Endothelial cell of umbilical vein (primary cell): ENCODE measurements at places on chromosomes 13 and 19. TPM values are rescaled to one million over a fixed set of nuclear protein-coding genes. Genes with fewer than 3 reads are reported as not detected.

DNA sequence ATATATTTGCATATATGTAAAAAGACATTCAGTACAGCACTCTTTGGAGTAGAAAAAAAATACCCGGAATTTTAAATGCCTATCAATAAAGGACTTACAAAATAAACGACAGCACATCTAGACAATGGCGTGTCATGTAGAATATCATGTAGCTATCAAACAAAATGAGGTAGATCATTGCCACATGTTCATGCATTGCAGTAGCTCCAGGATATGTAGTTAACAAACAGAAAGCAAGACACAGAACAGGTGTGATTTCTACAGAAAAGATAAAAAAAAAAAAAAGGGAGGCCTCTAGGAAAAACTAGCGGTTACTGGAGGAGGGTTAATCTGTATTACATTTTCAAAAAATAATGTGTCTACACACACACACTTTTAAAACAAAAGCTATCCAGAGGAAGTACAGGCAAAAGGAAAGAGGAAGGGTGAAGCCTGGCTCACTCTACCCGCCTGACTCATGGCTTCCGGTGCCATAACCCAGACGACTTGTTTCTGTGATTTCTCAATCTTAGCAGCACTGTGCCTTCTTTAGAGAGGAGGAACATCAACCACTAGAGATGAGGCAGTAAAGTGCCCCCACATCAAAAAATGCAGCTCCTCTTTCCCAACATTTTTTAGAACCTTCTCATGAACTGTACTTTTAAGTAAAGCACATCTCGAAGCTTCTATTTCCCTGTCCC, 6.9 kb downstream of the KCTD12 start:
- H3K4me1 ChIP-seq, result peaks cover 55% of the 10 kb centered on the region
- H3K4me3 ChIP-seq, result no peak overlapping the region

DNA sequence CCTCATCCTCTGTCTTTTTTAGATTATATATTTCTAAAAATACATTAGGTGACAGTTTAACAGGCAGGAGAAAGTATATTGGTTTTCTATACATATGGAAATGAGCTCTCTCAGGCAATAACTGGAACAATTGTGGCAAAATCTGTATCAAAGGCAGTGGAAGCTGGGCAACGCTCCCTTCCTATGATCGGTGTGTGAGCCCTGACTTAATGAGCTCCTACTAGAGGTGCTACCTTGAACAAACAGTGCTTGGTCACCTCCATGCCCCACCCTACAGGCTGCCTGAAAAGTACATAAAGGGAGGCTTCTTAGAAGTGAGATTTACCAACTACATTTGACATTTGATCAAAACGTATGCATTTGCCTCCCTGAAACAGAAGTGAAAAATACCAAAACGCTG, 185.3 kb downstream of the EFNB2 start:
- H3K27ac ChIP-seq, result peak overlapping the region; percentile 98
- no peak for DNase-seq
- H3K36me3 ChIP-seq, result no peaks in the 10 kb centered on the region
- H3K27me3 ChIP-seq, result no peaks in the 10 kb centered on the region

GRCh38 chr13:40442826-40443225, 223.6 kb downstream of the FOXO1 start:
- H3K4me3 ChIP-seq, result no peak overlapping the region
- peaks cover 59% of the 10 kb centered on the region for H3K4me1 ChIP-seq
- H3K27me3 ChIP-seq, result no peaks in the 10 kb centered on the region
- no peak for DNase-seq
- no peak overlapping the region for H3K27ac ChIP-seq
- no peaks in the 10 kb centered on the region for H3K36me3 ChIP-seq

GRCh38 chr19:40147693-40148347, 43.4 kb upstream of the MAP3K10 start:
- peak; percentile 45 for DNase-seq
- H3K27ac ChIP-seq, result no peak overlapping the region
- peaks cover 8% of the 10 kb centered on the region for H3K4me1 ChIP-seq
- no peak overlapping the region for H3K4me3 ChIP-seq
- no peaks in the 10 kb centered on the region for H3K36me3 ChIP-seq
- no peaks in the 10 kb centered on the region for H3K27me3 ChIP-seq

Gene TEAD2
- total RNA-seq, result 89.4 and 93.3 TPM in 2 replicates

Gene OR7A5
- not detected in 2 replicates for total RNA-seq
